ENCODE measurements at places on chromosomes 7 and 10. TPM values are rescaled to one million over a fixed set of nuclear protein-coding genes. Genes with fewer than 3 reads are reported as not detected.

Gene KLF6
- total RNA-seq: 149 TPM

Gene DYNC1I1
- total RNA-seq: not detected

DNA sequence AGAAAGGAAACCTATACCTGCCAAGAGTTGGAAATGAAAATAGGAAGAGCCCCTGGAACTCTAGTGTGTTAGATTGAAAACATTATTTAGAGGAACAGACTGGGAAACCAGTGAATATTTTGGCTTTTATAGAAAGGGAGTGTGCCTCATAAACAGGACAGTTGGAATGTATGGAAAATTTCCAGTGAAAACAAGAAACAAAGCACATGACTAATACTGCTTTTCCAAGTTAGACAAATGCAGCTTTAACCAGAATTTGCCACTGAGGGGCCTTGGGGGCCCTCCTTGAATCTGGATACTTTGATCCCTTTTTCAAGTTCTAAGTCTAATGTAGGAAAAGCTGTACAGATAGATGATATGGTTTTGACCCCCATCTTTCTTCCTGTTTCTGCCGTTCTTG lies 21.2 kb downstream of the ITGB8 start:
- no peak for DNase-seq

- DNase-seq: no peak
Measured at GRCh38 chr7:43877968-43878864, 8.9 kb upstream of the MRPS24 start.

GRCh38 chr7:42662862-42663261 lies 249.0 kb downstream of the C7orf25 start:
- DNase-seq: no peak

DNA sequence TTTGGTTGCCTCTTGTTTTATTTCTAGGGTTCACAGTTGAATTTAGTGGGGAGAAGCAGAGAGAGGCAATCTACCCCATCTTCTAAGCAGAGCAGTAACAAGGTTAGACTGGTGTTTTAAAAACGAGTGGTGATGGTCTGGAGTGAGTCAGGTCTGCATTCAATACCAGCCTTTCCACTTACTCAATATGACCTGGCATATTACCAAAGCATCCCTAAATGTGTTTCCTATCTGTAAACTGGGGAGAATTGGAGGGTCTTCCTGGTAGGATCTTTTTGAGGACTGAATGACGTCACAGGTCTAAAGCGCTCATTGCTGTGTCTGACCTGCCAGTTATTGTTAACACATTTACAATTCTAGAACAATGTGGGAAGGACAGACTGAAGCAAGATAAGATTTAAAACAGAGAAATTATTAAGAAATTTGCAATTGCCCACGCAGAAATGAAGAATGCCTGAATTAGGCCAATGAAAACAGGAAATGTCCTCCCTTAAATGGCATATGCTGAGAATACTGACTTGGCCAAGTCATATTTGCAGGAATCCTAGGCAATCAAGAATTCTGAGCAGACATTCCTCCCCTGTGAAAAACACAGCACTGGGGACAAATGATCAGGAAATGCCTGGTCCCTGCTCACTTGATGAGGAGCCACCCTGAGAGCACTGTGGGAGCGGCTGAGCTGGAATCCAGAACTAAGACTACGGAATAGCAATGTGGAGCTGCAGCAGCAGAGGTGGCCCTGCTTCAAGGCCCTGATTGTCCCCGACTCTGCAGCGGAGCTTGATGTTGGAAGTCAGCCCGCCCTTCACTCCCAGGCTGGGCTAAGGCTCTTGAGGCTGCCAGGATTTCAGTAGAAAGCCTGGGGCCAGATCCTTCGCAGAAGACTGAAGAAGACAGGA lies 184.5 kb upstream of the CXCL12 start:
- DNase-seq: no peak

- no peak for DNase-seq
Measured at GRCh38 chr7:84372155-84372621, 177.6 kb upstream of the SEMA3A start.

DNA sequence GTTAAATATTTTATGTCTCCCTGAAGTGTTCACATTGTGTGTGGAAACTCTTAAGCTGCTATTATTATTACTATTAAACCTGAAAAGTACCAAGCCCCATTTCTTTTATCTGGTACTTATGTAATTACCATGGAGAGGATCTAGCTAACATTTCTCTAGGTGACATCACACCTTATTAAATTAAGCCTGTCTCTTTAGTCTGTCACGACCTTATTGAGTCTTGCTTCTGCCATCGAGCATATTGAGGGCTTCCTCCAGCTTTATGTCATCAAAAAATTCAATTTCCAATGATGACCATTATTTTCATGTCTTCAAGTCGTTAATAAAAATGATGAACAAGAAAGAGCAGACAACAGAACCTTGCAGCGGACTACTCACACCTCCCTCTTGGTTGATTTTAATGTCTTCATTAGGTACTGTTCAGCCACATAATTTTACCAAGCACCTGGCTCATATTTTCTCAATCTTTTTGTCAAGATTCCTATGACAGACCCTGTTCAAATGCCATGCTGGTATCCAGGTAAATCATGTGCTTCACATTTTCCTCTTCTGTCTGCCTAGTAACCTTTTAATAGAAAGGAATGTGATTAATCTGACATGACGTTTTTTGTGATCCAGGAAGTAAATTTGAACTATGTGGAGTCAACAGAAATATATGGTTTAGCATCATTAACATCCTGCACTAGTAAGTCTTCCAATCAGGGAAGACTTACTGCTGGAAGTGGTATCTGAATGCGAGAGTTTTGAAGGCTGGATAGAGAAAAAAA lies 556.7 kb downstream of the SORCS3 start:
- DNase-seq: no peak

GRCh38 chr7:26858241-26858715 lies 6.1 kb downstream of the SKAP2 start:
- no peak for DNase-seq

Measured in activated CD8-positive, alpha-beta memory T cell treated with anti-CD3 and anti-CD28 coated beads, Interleukin-2, amount 10 ng/mL, durations not matched to agents 7 days and 5 days (primary cell).